ENCODE measurements at places on chromosomes 13 and 19.

DNA sequence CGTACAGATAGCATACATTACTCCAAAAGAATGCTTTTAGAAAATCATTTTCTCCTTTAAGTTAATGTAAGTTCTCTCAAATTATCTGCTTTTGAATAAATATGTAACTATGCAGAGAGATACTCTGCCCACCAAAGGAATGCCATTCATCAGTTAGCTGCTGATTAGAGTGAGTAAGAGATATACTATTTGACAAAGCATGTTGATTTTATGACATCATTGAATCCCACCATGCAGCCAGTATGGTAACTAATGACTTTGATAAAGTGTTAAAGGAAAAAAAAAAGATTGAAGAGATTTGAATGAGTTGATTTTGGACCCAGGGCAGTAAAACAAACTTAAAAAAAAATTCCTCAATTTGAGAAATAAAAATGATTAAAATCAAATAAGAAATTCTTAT, 521.5 kb downstream of the SLITRK6 start:
- no peak for DNase-seq

DNA sequence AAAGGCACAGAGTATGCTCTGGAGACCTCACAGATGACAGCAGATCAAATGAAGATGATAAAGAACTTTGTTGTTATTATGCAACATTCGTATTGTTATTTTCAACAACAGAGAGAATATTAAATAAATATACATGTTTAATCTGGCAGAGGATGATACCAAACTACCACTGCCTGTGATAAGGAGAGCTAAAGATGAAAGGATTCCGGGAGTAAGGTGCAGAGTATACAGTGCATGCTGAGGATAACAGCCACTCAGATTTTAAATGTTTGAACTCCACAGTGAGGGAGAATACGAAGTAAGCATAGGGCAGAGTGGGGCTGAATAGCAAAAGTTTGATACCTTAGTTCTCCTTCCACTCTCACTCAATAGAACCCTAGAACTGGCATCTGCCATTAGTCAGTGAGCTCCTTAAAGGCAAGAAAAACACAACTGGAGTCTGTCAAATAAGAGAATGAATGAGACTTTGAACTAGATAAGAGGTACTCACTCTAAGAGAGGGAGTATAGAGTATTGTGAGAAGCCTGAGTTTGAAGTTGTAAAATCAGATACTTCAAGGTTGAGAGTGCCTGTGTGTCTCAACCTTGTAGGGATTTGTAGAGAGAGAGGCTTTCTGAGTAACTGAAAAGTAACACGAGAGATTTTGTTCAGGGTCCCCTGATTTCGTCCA, 78.5 kb downstream of the STARD13 start:
- no peak for DNase-seq

- DNase-seq = no peak
Measured at GRCh38 chr13:41565216-41565615, 107.9 kb downstream of the RGCC start.

DNA sequence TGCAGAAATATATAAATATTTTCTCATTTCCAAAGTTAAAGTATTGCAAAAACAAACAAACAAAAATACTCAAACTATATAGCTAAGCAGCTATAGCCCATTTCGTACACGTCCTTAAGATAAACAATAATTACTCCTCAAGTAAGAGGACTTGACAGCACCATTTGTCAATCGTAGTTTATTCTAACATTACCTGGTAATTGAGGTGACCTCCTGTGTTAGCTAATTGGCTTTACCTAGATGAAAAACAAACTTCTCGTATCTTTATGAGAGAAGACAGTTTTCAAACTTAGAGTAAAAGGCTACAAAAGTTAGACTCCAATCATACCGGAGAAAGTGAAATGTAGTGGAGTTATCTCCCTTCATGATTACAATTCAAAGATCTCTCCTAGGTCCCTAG, 1876.1 kb upstream of the PCDH20 start:
- DNase-seq = no peak

- DNase-seq = peak; percentile 5
Measured at GRCh38 chr19:2170219-2170618, 6.5 kb downstream of the DOT1L start.

Measured in iPS-NIHi11 (cell line).